CD4-positive, alpha-beta T cell treated with Interleukin-6 at 100 ng/mL for 8 hours (primary cell): ENCODE measurements at places on chromosomes 5 and 9.

GRCh38 chr5:173020154-173020581 lies 36.0 kb upstream of the CREBRF start:
- no peak for DNase-seq

- no peak for DNase-seq
Measured at GRCh38 chr9:124312290-124313265, 54.8 kb downstream of the NEK6 start.

- no peak for DNase-seq
Measured at GRCh38 chr5:116420540-116420939, 154.1 kb downstream of the SEMA6A start.

DNA sequence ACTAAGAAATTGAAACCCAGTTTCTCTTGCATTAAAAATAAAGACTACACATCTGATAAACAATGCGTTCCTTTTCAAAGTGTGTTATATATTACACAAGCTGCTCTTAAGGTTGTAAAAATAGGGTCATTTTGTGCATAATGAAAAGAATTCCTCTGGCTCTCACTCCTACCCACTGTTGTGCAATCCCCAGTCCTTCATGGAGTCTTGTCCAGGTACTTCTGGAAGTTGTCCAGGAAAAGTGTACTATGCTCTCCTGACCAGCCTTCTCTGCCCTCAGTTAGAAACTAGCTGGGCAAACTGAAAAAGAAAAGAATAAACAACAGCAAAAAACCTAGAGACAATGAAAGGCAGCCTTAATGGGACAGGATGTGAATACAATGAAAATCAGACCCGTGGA lies 345.5 kb upstream of the PAPPA start:
- no peak for DNase-seq
